NCI-H446 treated with DMSO at 0.1 percent for 48 hours (cell line): ENCODE measurements at places on chromosomes 2 and 18.

- no peak for DNase-seq
These were observed 30.1 kb downstream of the RHOB start for GRCh38 chr2:20476950-20477349.

- DNase-seq: no peak
These were observed 324.0 kb upstream of the UBE2E3 start for GRCh38 chr2:180656455-180656847.

DNA sequence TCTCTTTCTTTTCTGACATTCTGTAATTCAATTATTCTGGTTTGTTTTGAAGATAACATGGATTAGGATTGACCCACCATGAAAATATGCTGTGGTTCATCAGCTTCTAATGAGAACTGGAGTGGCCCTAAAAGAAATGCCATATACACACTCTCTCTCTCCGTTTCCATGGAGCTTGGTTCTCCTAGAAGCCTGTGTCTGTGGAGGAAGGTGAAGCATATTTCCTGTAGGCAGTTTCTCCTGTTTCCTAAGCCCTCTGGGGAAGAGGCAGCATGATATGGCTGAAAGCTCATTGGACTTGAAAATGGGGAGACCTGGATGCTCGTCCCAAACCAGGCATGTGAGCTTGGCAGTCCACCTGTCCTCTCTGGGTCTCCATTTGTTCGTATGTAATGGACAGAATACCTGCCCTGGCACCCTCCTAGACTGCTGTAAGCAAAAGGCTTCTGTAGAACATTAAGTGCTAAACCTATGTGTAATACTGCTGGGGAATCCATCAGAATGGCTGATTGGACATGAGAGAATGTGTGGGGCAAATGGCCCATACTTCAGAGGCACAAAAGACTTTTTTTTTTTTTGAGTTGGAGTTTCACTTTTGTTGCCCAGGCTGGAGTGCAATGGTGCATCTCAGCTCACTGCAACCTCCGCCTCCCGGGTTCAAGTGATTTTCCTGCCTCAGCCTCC, 75.3 kb upstream of the PPP1CB start:
- DNase-seq: no peak

GRCh38 chr2:5285061-5285460, 407.1 kb upstream of the SOX11 start:
- DNase-seq: no peak

- peak; percentile 65 for DNase-seq
These were observed 10.4 kb upstream of the MAP3K2 start for GRCh38 chr2:127398239-127398590.

GRCh38 chr2:207876842-207877535, 107.3 kb upstream of the FZD5 start:
- no peak for DNase-seq

- no peak for DNase-seq
These were observed 122.5 kb downstream of the ARHGAP15 start for GRCh38 chr2:143251681-143252080.

- no peak for DNase-seq
These were observed 14.5 kb upstream of the NAB1 start for GRCh38 chr2:190634381-190634780.

DNA sequence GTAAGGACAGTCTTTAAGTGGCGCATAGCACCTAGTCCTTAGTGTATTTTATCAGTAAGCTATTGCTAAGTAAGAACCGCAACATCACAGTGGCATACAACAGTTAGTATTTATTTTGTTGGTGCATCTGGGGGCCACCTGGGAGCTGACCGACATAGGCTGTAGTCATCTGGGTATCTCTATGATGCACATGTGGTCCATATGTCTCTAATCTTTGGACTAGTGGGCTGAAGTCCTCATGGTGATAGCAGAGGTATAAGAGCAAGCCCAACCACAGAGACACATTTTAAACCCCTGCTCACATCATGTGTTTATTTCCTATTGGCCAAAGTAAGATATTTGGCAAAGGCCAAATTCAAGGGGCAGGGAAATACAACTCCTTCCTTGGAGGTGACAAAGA, 2.9 kb downstream of the CAMKMT start:
- DNase-seq: no peak

- DNase-seq: no peak
These were observed 78.8 kb upstream of the TTN start for GRCh38 chr2:178886006-178886405.

GRCh38 chr18:9941660-9942059, 27.8 kb downstream of the VAPA start:
- DNase-seq: no peak

DNA sequence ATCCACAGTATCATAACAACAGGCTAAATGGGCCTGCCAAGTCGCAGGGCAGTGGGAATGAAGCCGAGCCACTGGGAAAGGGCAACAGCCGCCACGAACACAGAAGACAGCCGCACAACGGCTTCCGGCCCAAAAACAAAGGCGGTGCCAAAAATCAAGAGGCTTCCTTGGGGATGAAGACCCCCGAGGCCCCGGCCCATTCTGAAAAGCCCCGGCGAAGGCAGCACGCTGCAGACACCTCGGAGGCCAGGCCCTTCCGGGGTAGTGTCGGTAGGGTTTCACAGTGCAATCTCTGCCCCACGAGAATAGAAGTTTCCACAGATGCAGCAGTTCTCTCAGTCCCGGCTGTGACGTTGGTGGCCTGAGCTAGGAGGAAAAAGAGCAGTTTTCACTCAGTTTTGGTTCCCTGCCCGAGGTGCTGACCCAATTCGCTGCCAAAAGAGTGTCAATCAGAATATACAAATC, 32.2 kb downstream of the KCTD18 start:
- no peak for DNase-seq

- no peak for DNase-seq
These were observed 37.4 kb downstream of the AFF3 start for GRCh38 chr2:100104718-100105677.

DNA sequence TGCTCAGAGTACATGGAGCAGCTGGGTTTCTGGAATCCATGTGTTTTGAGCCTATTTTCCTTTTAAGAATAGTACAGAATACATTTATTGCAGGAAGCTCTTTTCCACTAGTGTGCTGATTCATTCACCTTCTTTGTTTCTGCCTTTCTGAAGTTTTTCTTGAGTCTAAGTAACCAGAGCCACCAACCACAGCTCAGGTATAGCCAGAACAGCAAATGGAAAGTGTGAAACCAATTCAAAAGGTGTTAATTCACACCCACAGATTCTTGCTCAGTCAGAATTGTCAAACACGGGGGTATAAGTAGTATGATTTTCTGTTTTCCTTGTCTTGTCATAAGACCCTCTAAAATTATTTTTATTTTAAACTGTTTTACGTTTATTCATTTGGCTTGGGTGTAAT, 75.9 kb upstream of the DYNAP start:
- no peak for DNase-seq

- DNase-seq: no peak
These were observed 338.7 kb downstream of the HRH4 start for GRCh38 chr18:24799176-24799575.

DNA sequence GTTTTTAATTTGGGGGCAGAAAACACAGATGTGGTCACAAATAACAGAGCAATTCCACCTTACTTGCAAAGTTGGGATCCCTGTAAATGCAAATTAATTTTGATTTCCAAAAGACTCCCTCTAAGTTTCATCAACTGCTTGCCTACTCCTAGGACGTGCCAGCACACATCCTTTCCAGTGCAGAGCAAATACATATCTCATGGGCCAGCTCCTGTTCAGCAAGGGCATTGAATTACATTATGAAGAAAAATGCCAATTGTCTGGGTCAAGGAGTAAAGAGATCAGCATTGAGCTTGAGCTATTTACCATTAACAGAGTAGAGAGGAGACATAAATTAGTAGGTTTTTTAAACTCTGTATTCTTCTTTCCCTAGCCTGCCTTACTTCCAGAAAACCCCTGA, 18.8 kb downstream of the PID1 start:
- no peak for DNase-seq

GRCh38 chr2:234252772-234253171, 202.3 kb downstream of the SPP2 start:
- no peak for DNase-seq

- no peak for DNase-seq
These were observed 66.3 kb upstream of the TCF7L1 start for GRCh38 chr2:85066874-85067351.

DNA sequence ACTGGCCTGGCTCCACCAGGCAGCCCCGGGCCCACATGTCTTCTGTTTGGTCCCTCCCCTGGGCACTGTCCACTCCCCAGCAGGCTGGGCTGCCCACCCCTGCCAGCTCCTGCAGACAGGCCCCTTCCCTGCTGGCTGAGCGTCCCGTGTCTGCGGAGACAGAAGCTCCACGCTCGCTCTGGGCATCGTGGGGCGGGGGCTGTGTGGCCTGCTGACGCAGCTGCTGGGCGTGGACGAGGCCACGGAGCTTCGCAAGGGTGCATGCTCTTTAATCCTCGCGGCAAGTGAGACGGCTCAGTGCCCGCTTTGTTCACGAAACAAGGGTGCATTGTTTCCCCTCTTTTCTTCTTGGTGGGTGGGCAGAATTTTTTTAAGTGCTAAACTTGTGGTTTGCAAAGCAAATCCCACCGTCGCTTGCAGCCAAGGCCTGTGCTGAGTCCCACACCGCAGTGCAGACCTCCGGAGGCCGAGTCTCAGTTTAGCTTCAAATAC, 132.8 kb upstream of the CTDP1 start:
- DNase-seq: no peak

GRCh38 chr2:66805016-66805865, 370.3 kb downstream of the MEIS1 start:
- DNase-seq: no peak

- no peak for DNase-seq
These were observed 47.5 kb upstream of the MAP3K20 start for GRCh38 chr2:173028141-173028540.

DNA sequence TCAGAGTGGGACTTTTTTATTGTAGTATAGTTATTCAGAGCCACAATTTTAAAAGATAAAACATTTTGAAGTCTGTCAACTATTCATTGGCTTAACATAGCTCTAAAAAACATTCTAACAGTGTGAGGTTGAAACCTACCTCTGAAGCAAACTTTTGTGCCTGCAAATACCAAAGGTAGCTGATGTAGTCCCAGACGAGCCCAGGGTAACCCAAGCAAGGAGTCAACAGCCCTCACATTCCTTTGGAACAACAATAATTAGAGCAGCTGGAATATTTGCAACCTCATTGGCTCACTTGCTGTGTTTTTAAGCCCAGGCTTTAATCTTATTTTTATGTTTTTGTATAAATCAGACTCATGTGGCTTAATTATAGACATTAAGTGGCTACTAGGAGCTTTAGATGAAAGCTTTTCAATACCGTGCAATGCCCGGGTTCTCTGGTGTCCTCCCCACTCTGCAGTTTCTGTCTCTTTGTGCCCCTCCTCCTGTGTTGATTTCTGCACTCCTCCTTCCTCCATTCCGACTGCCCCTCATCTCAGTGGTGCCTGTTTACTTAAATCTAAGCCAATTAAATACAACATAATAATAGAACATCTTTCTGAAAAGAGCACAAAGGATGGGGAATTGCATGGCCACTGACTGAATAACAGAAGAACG, 157.9 kb upstream of the UNC80 start:
- no peak for DNase-seq

GRCh38 chr2:69993708-69994107, 32.3 kb upstream of the ASPRV1 start:
- no peak for DNase-seq

- no peak for DNase-seq
These were observed 38.9 kb upstream of the LPIN2 start for GRCh38 chr18:3051718-3052410.

DNA sequence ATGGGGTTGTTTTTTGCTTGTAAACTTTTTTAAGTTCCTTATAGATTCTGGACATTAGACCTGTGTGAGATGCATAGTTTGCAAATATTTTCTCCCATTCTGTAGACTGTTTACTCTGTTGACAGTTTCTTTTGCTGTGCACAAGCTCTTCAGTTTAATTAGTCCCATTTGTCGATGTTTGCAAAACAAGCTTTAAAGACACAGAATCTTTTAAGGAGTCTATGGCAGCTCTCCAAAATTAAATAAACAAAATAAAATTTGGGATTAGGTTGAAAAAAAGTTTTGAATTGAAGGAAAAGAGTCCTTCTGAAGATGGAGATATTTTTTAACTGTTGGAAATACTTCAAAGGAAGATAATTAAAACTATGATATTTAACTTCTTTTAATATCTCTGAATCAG, 88.8 kb downstream of the MAP3K20 start:
- DNase-seq: no peak

DNA sequence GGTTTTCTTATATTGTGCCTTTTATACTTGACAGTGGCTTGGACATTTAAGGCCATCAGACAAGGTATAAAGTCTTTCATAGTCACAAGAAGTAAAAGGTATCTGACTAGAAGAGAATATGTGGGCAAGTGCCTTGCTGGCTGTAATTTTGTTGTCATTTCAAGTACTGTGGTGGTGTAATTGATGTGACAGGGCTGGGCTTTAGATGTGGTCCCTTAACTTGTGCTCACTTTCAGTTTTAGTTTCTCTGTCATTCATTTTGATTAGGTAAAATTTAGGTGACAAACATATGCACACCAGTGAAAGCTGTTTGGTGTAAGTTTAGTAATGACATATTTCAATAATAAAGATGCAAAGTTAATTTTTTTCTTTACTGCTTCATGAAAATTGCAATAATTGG, 31.2 kb upstream of the TBR1 start:
- no peak for DNase-seq

GRCh38 chr2:32051836-32052439, 11.4 kb upstream of the SPAST start:
- DNase-seq: no peak

DNA sequence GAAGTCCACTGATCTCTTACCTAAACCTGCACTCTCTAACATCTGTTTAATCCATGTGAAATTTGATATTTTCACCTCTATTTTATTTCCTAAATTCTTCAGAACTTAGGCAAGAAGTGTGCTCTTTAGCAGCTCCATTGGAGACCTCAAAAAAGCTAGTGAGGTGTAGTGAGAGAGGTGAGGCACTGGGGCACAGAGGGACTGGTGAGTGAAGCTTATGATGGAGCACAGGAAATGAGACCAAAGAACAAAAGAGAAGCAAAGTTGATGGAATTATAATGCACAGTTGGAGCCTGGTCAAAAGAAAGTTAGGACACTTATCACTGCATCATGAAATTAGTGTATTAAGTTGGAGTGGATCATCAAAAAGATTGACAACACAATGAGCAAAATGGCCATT, 1050.7 kb upstream of the NRXN1 start:
- no peak for DNase-seq

DNA sequence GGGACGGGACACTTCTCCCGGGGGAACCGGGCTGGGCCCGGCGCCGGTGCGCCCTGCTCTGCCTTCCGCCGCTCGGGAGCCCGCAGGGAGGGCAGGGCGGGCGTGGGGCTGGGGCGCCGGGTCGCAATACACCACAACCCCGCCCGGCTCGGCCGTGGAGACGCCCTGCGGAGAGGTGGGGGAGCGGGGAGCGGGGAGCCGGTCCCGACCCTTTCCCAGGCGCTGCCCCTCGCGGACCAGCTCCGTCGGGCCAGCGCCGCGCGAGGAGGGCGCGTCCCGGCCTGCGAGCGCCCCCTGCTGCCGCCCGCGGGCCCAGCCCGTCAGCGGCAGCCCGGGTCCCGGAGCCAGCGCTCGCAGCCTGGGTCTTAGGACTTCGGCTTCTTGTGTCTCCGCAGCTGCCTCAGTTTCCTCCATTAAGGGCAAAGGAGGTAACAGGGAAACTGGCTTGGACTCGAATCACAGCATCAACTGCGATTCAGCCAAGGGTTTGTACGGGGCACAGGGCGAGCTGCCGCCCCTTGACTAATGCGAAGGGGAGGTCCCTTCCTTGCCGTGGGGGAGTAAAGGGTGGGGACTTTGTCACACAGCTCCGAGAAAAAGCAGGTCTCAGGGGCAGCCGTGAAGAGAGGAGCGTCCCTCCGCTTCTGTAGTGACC, 635 bp upstream of the ADRA2B start:
- DNase-seq: no peak

GRCh38 chr18:79792988-79793355, 4.8 kb upstream of the KCNG2 start:
- DNase-seq: no peak
